Erythroblast (primary cell): ENCODE measurements at places on chromosomes 16 and 17.

- no peak for DNase-seq
Measured at GRCh38 chr17:50184611-50185398, 16.6 kb downstream of the COL1A1 start.

DNA sequence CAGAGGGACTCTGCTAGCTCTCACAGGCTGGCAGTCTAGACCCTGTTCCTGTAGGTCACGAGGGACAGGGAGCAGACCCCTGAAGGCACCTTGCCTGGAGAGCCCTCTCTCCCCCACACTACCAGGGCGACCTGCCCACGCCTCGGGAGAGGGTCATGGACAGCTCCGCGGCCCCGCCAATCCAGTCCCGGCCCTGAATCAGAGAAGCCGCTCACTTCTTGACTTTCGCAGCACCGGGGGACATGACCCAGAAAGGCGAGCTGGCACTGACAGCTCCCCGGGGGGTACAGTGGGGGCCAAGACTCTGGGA lies 5.1 kb downstream of the KIFC3 start:
- DNase-seq, result no peak

DNA sequence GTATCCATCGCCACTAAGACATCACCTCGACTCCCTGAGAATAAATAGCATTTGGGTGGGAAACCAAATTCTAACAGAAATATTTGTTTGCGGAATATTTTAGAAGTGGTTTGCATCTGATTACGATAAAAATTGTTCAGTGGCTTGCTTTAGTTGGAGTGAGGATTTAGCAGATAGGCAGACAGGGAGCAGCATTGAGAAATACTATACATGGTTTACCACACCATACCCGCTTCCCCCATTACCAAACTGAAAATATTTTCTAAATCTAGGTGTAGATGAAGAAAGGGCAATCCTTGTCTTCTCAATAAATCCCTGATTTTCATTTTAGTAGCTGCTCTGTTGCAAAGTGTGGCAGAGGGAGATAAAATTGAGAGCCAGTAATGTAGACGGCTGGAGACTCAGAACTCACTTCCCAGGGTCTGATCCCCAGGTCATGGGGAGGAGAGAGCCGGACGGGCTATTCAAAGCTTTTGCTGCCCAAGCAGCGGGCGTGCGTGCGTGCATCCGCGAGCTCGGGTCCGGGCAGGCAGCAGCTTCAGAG lies 808 bp upstream of the BAHCC1 start:
- no peak for DNase-seq

DNA sequence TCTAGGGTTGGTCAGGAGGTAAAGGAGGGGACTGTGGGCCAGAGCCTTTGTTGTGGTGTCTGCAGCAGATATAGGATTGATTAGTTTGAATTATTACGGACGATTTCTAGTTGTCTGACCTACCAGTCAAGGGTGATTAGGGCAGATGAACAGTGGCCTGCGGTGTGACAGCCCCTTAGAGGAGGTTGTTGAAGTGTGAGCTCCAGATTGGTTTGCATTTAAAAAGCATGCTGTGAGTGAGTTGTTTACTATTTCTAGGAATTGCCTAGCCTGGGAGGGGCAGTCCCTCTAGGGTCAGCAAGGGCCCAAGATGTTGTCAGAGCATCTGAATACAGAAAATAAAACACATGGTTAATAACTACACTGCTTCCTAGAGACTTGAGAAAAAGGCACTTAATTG lies 108.8 kb downstream of the ARHGAP44 start:
- DNase-seq, result no peak

DNA sequence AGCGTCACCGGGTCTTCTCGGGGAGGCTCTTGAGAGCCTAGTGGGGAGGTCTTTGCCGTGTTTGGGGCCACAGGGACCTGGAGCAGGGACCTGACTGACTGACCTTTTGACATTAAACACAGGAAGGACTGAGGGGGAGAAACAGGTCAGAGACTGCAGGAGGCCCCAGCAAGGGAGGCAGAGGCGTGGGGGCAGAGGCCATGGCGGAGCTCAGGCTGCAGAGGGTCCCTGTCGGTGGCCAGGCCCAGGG lies 41.6 kb upstream of the GSE1 start:
- DNase-seq, result no peak

- DNase-seq, result peak; percentile 72
Measured at GRCh38 chr16:88558457-88559442, 11.5 kb upstream of the ZC3H18 start.

DNA sequence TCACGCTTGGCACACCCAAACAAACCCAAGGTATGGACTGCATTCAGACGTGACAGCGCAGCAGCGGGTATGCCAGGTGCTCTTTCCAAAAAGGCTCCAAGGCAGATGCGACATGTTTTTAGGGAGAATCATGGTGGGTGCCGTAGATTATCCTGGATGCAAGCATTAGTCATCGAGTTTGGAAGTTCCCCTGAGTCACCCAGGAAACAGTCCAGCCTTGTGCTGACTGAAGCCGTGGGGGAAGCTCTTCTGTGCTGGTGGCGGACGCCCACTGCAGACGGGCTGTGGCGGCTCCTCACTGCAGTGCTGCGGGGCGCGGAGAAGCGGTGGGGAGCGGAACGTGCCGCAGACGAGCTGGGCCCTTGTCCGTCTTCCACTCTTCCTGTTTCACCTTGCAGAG lies 13.9 kb downstream of the JPT2 start:
- no peak for DNase-seq

DNA sequence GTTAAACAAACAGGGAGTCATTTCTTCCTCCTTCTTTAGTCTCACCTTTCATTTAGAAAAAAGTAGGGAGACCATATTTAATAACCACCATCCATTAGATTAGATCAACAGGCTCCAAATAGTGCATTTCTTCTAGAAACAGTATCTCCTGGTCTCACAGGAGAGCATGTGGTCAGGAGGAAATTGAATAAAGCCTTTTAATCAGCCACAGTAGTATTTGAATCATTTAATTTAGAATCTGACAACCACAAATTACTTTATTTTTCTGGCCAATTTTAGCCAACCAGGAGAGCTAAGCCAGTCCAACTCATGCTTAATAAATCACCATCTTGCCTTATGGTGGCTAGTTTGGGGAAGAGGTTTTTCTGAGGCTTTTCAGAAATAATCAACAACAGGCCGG lies 26.3 kb upstream of the ZFP90 start:
- DNase-seq, result no peak
